Stimulated activated CD4-positive, alpha-beta T cell treated with anti-CD3 and anti-CD28 coated beads, Interleukin-15, amount 100 ng/mL, for 1 hour (primary cell): ENCODE measurements at places on chromosomes 5 and 9.
A peak's percentile ranks its signal among the peaks of the same experiment; 100 is the strongest.

GRCh38 chr9:132595319-132595718, 12.9 kb downstream of the BARHL1 start:
- DNase-seq: no peak

- no peak for DNase-seq
Measured at GRCh38 chr9:6909181-6909580, 151.4 kb downstream of the KDM4C start.

DNA sequence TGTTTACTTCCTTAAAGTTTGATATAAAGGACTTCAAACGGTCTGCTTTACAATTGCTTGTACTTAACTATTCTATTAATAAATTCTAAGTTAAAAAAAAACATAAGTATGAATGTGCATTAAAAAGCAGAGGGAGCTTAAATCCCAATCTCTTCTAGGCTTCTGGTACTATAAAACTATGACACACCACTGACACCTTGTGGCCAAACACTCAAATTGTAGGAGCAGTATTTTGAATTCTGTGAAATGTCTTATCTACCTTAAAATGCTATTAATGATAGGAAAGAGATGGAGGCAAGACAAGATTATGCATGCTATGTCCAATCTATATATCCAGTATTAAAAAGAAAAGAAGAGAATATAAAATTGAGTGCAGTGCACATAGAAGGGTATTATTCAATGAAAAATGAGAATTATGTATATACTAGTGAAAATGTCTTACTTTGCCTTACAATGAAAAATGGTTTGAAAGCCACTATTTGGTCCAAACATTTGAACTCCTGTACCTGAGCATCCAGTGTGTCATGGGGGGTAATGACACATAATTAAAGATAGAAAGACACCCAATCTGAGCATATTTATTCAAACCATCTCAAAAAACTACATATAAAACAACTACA, 87.6 kb downstream of the ERP44 start:
- DNase-seq: no peak

- DNase-seq: peak; percentile 50
Measured at GRCh38 chr5:157917899-157918809, 59.2 kb upstream of the CLINT1 start.

GRCh38 chr5:169909945-169910344, 70.3 kb downstream of the INSYN2B start:
- DNase-seq: no peak

GRCh38 chr5:149071756-149072155, 8.9 kb upstream of the SH3TC2 start:
- DNase-seq: no peak

- DNase-seq: peak; percentile 52
Measured at GRCh38 chr9:126500600-126501382, 112.9 kb upstream of the LMX1B start.

GRCh38 chr5:98578438-98578837, 195.0 kb upstream of the RGMB start:
- no peak for DNase-seq

GRCh38 chr9:129322022-129322621, 144.1 kb upstream of the IER5L start:
- DNase-seq: no peak

DNA sequence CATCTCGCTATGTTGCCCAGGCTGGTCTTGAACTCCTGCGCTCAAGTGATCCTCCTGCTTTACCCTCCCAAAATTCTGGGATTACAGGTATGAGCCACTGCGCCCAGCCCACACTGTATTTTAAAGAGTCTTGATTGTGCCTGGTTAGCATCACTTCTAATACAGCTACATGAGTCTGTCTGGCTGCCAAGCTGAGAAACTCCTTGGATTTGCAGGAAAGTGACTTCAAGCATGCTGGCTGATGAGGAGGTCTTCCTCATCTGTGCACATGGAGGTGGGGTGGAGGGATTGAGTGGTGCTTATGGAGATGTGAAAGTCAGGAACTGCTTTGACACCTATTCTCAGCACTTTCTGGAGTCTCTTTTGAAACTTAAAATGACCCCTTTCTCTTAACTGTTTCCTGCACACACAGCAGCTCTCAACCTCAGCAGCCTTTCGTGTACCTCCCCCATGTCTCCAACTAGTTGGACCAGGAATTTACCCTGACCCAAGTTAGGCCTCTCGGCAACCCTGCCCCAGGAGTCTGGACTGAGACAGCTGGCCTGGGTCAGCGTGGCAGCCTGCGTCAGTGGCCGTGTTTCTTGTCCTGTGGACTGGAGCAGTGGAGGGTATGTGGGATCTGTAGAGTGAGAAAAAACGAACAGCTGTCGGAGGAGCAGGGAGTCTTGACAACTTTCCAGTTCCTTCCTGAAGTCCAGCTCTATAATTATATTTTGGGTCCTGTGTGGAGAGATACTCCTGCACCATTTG, 72.5 kb downstream of the ACER2 start:
- no peak for DNase-seq

- no peak for DNase-seq
Measured at GRCh38 chr5:113965225-113965624, 396.6 kb upstream of the KCNN2 start.

- DNase-seq: no peak
Measured at GRCh38 chr5:13740471-13740870, 204.0 kb downstream of the DNAH5 start.

DNA sequence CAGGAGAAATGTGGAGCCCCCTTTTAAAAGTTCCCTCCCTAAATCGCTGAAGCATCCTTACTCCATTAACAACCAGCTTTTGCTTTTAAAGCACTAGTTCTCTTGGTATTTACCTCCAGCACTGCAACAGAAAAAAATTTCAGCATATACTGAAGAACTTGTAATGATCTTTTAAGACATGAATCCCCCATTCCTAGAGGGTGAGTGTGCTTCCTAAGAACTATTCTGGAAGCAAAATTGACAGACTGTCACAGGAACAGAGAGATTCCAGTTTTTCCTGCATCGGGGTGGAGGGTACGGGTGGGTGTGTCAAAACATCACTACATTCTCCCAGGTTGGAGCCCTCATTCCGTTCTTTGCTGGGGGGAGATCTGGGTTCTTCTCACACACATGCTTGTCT, 151.9 kb downstream of the EBF1 start:
- no peak for DNase-seq

DNA sequence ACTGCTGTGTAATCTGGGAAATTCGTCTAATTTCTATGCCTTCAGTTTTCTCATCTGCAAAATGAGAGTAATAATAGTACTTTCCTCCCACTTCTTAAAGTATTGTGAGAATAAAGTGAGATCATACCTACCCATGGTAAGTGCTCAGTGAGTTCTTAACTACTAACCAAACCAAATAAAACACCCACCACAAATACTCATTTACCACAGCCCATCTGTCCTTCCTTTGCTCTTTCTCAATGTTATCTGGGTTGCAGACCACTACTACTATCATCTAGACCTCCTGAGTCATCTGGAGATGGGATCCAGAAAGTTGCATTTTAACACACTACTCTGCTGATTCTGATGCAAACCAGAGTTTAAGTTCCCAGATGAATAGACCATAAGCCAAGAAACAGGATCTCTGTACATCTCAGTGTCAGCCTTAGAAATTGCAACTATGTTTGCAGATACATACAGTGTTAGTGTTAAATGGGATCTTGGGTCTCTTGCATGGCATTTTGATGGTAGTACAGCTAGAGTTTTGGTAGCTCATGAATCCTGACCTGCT, 105.4 kb upstream of the ATP10B start:
- no peak for DNase-seq

- DNase-seq: no peak
Measured at GRCh38 chr5:135246923-135247795, 151.9 kb downstream of the MACROH2A1 start.

DNA sequence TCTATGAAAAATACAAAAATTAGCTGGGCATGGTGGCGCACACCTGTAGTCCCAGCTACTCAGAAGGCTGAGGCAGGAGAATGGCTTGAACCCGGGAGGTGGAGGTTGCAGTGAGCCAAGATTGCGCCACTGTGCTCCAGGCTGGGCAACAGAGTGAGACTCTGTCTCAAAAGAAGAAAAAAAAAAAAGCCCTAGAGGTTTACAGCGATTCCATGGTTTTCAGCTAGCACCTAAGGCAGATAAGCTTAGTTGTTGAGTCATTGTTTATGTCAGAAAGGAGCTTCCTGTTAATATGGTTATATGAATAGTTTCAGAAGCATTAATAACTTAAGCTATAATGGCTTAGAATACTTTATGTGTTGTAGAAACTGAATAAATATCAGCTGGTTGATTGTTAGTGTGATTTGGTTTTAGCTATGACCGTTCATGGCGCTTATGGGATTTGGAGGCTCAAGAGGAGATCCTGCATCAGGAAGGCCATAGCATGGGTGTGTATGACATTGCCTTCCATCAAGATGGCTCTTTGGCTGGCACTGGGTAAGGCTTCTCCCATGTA, 13.0 kb downstream of the RNF183 start:
- DNase-seq: no peak

GRCh38 chr9:23677446-23677845, 148.6 kb downstream of the ELAVL2 start:
- DNase-seq: no peak

- peak; percentile 33 for DNase-seq
Measured at GRCh38 chr9:128192601-128193371, 1.4 kb upstream of the CIZ1 start.

DNA sequence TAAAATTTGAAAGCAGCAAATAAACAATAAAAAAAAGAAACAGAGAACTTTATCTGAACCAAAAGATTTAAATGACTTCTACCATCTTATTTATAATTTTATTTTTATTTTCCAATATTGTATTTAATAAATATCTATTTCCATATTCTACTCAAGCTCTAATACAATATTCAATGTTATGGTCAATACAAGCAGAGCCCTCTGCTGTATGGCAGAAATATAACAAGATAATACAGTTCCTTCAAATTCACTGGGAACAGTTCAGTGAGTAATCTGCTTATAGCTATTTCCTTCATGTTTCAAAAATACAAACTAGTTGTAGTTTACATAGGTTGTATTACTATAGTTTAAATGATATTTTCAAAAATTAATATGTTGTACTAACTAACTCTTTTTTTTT, 332.7 kb downstream of the PRDM9 start:
- no peak for DNase-seq

- no peak for DNase-seq
Measured at GRCh38 chr9:129250786-129251185, 72.7 kb upstream of the IER5L start.

- no peak for DNase-seq
Measured at GRCh38 chr5:98656796-98657195, 116.7 kb upstream of the RGMB start.

GRCh38 chr5:24703934-24704333, 59.2 kb upstream of the CDH10 start:
- DNase-seq: no peak

- no peak for DNase-seq
Measured at GRCh38 chr5:179233909-179234562, 111.2 kb downstream of the ADAMTS2 start.

DNA sequence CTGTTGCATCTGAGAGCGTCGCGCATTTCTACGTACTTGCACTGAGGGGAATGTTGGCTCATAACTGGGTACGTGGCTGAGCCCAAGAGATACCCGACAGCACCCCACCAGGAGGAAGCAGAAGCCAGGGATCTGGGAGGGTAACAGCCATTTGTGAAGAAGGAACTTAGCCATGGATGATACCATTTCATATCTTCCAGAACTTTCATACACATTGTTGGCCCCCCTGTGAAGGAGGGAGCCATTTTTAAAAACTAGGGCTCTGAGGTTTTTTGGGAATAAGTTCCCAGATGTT, 101.4 kb upstream of the SLC44A1 start:
- DNase-seq: no peak

GRCh38 chr5:111953351-111954127, 196.5 kb upstream of the NREP start:
- DNase-seq: no peak

GRCh38 chr9:6793203-6793602, 35.4 kb downstream of the KDM4C start:
- no peak for DNase-seq

DNA sequence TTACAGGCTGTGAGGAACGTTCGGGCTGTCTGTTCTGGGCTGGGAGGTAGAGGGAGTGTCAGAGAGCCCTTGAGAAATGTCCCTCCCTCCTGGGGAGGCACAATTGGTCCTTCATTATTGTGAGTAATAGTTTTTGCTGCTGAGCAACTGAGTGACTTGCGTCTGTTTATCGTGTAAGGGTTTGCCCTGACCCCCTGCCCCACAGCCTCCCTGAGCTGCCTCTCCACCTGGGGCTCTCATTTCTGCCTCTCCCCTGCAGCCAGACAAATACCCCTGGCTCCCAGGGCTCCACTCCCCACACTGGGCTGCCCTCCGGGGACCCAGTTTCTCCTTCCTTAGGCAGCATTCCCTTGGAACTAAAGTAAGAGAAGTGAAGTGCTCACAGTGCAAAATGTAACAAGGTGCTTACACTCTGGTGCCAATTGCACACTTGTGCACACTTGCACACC, 174.9 kb upstream of the MVB12B start:
- DNase-seq: no peak

DNA sequence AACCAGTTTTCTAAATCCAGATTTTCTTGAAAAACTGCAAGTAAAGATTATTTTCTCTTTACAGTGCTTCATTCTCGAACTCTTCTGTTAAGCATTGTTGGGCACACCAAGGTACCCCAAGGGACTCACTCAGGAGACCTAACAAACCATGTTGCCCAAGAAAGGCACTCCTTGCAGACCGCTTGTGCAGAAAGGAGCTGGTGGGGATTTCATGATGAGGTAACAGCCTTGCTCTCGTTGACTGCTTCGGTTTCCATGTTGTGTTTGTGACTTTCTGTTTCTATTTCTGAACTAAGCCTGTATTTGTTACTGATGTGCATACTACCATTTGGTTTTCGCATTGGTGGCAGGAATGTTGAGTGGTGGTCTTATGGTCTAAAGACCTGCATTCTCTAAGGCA, 266.6 kb upstream of the DAP start:
- DNase-seq: no peak

- no peak for DNase-seq
Measured at GRCh38 chr5:148972974-148973374, 89.9 kb downstream of the SH3TC2 start.

DNA sequence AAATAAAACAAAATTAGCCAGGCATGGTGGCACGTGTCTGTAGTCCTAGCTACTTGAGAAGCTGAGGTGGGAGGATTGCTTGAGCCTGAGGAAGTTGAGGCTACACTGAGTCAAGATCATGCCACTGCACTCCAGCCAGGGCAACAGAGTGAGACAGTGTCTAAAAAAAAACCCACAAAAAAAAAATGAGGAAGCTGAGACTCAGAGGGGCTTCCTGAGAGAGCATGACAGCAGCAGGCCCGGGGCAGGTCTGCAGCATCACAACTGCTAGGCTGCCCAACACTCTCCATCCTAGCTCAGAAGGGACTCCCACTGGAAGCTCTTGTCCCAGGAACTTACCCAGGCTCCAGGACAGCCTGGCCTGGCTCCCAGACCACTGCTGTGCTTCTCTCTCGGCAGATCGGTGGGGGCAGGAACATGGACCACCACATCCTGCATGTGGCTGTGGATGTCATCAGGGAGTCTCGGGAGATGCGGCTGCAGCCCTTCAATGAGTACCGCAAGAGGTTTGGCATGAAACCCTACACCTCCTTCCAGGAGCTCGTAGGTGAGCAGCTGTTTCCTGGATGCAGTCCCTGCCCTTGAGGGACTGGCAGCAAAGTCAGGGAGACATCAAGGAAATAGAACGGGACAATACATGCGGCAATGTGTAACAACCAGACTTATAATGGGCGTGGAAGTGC, 19.1 kb downstream of the PTGS1 start:
- no peak for DNase-seq
